ENCODE measurements at places on chromosomes 7 and 10.

GRCh38 chr10:8146650-8147049 is 92.2 kb downstream of the GATA3 start:
- DNase-seq = no peak
- no peak overlapping the region for H3K27ac ChIP-seq
- no peaks in the 10 kb centered on the region for H3K27me3 ChIP-seq
- no peaks in the 10 kb centered on the region for H3K4me1 ChIP-seq
- no peak overlapping the region for H3K4me3 ChIP-seq

GRCh38 chr7:32515890-32516550 is 20.7 kb downstream of the AVL9 start:
- H3K4me3 ChIP-seq = no peak overlapping the region
- DNase-seq = no peak
- no peaks in the 10 kb centered on the region for H3K27me3 ChIP-seq
- no peaks in the 10 kb centered on the region for H3K36me3 ChIP-seq
- H3K4me1 ChIP-seq = no peaks in the 10 kb centered on the region

- no peaks in the 10 kb centered on the region for H3K36me3 ChIP-seq
- H3K27ac ChIP-seq = no peak overlapping the region
- H3K4me1 ChIP-seq = no peaks in the 10 kb centered on the region
- no peak overlapping the region for H3K4me3 ChIP-seq
- H3K27me3 ChIP-seq = no peaks in the 10 kb centered on the region
These were observed 58.9 kb downstream of the FRMPD2 start for GRCh38 chr10:48215486-48216203.

GRCh38 chr10:86635402-86635801 is 18.9 kb upstream of the OPN4 start:
- no peak overlapping the region for H3K4me3 ChIP-seq
- H3K27me3 ChIP-seq = no peaks in the 10 kb centered on the region
- peaks cover 16% of the 10 kb centered on the region for H3K4me1 ChIP-seq
- DNase-seq = no peak
- H3K27ac ChIP-seq = peak overlapping the region; percentile 52

DNA sequence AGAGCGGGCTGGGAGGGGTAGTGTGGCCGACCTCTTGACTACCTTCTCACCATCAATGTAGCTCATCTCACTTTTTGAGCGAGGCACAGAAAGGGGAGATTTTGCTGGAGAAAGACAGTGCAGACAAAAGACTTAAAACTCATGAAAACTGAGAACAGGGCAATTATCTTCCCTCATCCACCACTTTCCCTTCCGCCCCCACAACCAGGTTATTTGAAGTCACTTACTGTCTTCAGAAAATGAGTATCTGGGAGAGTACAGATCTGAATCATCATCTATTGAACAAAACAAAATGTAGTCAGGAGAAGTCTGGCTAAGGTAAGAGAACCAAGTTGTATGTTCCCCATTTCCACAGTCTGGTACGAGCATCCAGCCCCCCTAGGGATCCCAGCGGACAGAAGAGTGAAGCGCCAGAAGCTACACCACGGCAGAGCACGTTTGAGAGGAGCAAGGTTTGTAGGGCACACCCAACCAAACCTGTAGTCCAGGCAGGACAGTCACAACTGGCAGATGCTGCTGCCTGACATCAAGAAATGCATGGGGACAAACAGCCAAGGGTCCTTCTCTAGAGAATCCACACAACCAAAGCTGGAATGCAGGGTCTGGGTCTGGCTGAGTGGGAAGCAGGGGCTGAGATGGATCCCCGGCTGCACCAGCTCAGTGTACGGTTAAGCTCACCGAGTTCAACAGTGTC is 93.4 kb upstream of the PDLIM1 start:
- no peaks in the 10 kb centered on the region for H3K27me3 ChIP-seq
- DNase-seq = no peak
- peak overlapping the region; percentile 87 for H3K27ac ChIP-seq
- peaks cover 37% of the 10 kb centered on the region for H3K4me1 ChIP-seq

DNA sequence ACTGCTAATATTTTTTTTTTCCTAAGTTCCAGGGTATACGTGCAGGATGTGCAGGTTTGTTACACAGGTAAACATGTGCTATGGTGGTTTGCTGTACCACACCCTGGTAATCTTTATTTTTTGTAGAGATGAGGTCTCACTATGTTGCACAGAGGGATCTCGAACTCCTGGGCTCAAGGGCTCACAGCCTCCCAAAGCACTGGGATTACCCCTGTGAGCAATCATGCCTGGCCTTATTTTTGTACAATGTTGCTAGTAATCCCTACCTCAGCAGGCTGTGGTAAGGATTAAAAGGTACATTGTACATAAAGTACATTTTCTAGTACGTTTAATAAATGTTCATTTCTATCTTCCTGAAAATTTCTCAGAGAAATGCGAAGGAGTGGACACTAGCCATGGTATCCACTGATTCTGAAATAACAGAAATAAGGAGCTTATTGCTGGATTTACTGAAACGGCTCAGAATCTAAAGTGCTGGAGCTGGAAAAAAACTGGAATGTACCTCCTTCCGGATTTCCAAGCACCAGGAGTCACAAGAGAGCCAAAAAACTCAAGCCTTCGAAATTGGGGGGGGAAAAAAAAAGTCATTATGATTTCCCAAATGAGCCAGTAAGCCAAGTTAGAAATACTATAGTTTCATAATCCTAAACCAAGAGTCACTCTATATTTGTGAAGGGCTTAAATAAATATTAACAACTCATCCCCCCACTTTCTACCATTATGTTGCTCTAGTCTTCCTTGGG is 69.6 kb downstream of the NT5C2 start:
- no peaks in the 10 kb centered on the region for H3K27me3 ChIP-seq
- H3K36me3 ChIP-seq = no peaks in the 10 kb centered on the region
- H3K4me1 ChIP-seq = peaks cover 60% of the 10 kb centered on the region

GRCh38 chr7:149729983-149730801 is 43.2 kb downstream of the ZNF467 start:
- no peak overlapping the region for H3K4me3 ChIP-seq
- no peak overlapping the region for H3K27ac ChIP-seq
- H3K27me3 ChIP-seq = no peaks in the 10 kb centered on the region
- peaks cover 49% of the 10 kb centered on the region for H3K36me3 ChIP-seq

GRCh38 chr7:55305135-55305534 is 60.0 kb upstream of the LANCL2 start:
- H3K4me1 ChIP-seq = peaks cover 6% of the 10 kb centered on the region
- DNase-seq = no peak
- H3K27ac ChIP-seq = no peak overlapping the region
- no peak overlapping the region for H3K4me3 ChIP-seq
- H3K27me3 ChIP-seq = no peaks in the 10 kb centered on the region
- H3K36me3 ChIP-seq = no peaks in the 10 kb centered on the region

GRCh38 chr10:133564816-133565215 is 567 bp downstream of the SYCE1 start:
- no peak overlapping the region for H3K27ac ChIP-seq
- no peaks in the 10 kb centered on the region for H3K36me3 ChIP-seq
- no peak for DNase-seq
- H3K4me1 ChIP-seq = no peaks in the 10 kb centered on the region
- H3K4me3 ChIP-seq = peak overlapping the region; percentile 62

DNA sequence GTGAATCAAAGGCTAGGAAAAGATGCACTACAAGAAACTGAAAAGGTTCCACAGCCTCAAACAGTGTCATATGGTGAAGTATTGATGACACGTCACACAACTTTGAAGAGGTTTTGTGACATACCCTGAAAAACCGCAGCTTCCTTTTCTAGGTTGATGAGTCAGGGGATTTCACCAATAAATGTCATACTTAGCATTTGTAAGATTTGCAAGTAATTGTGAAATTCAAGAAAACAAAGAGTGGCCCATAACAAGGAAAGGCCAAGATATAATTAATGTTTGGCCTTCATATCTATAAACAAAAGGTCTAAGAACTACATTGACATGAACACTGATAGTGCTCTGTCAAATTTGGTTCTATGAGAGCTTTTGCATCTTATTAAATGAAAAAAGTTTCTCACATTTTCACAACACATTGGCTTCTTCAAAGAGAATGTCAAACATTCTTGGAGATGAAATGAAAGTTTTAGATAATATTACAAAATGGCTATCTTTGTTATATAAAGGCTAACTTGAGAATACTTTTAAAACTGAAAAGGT is 62.0 kb upstream of the NAMPT start:
- no peaks in the 10 kb centered on the region for H3K27me3 ChIP-seq
- no peaks in the 10 kb centered on the region for H3K4me1 ChIP-seq
- DNase-seq = no peak
- no peaks in the 10 kb centered on the region for H3K36me3 ChIP-seq

DNA sequence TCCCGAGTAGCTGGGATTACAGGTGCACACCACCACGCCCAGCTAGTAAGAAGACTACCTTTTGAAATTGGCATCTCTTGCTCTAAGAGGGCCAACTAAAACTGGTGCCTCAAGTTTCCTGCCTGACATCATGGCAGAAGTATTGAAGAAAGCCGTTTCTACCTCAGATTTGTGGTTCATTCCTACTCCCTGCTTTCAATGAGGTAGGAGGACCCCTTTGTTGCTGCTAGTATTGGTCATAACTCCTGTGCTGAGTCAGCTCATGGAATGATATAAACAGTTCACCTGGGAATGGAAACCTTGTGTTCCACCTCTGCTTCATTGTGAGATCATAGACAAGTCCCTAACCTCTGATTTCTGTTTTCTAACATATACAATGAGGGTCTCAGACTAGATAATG is 82.8 kb downstream of the CDK6 start:
- no peaks in the 10 kb centered on the region for H3K36me3 ChIP-seq
- DNase-seq = no peak
- H3K27ac ChIP-seq = no peak overlapping the region
- H3K4me1 ChIP-seq = peaks cover 28% of the 10 kb centered on the region
- no peak overlapping the region for H3K4me3 ChIP-seq

DNA sequence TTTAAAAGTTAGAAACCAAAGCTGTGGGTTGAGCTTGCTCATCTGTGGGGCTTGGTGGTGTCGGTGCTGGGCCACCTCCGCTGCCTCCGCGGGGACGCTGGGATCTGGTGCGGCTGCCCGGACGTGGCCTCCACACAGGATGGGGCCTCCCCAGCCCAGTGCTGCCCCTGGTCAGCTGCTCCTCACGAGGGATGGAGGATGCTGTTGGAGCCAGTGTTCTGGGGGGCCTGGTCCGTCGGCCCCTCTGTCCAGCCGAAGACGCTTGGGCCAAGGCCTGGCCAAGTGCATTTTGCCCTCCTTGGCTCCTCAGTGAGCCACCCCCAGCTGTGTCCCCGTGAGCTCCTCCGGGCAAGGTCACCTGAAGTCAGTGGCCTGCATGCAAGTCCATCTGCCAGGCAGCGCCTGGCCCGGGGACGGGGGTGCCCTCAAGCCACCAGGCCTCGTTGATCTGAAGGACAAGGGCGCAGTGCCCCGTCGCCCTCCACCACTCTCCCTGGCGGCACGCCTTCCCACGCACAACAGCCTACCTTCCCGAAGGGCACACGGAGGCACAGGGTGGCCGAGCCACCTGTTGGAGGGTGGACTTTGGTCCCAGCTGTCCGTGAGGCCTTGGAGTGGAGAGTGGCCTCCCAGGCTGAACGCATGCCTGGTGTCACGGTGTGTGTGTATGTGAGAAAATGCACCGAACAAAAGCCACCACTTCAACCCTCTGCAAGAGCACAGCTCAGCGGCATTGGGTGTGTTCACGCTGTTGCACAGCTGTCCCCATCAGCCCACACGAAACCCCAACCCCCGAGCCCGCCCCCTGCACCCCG is 27.3 kb downstream of the KNDC1 start:
- H3K27me3 ChIP-seq = no peaks in the 10 kb centered on the region
- no peak for DNase-seq
- H3K36me3 ChIP-seq = no peaks in the 10 kb centered on the region
- no peaks in the 10 kb centered on the region for H3K4me1 ChIP-seq

DNA sequence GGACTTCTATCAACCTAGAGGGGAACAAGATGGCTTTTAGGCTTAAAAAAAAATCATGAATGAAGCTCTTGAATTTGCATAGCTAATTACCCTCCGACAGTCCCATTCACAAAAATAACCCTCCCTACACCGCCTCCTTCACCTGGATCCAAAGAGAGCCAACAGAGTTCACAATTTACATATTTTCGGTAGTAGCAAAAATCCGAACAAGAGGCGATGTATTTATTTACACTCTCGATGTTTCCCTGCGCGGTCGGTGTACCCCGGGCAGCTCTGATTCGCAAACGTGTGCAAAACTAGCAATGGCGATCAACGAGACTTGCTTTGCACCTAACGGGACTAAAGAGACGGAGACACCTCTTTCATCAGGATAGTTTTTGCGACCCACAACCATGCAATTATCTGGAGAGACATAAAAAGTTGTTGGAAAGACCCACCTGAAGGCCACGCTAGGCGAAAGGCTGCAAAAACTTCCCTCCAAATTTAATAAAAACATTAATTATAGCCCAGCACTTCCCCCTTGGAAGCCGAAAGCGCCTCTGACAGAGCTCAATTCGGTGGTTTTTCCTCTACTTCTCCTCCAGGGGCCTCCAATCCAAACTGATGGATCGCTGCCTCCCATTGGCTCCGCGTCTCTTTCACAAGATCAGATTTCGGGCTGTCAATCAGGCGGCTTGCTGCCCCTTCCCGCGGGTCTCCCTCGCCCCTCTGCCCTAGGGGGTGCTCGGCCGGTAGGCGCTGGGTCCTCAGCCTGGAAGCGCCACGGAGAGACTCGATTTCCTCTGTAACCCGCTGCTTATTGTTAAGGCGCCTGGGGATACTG is at the start of gene ETV1:
TSS of gene ETV1 (minus strand) at position 541 of the 823 bp plus-strand sequence. CDS start 614 bp downstream, outside the sequence.
- H3K27ac ChIP-seq = peak within 1 kb of the TSS; percentile 89
- H3K4me3 ChIP-seq = peak within 1 kb of the TSS; percentile 81
- peaks cover 9% of the 10 kb centered on the region for H3K4me1 ChIP-seq
- no peaks in the 10 kb centered on the region for H3K27me3 ChIP-seq

DNA sequence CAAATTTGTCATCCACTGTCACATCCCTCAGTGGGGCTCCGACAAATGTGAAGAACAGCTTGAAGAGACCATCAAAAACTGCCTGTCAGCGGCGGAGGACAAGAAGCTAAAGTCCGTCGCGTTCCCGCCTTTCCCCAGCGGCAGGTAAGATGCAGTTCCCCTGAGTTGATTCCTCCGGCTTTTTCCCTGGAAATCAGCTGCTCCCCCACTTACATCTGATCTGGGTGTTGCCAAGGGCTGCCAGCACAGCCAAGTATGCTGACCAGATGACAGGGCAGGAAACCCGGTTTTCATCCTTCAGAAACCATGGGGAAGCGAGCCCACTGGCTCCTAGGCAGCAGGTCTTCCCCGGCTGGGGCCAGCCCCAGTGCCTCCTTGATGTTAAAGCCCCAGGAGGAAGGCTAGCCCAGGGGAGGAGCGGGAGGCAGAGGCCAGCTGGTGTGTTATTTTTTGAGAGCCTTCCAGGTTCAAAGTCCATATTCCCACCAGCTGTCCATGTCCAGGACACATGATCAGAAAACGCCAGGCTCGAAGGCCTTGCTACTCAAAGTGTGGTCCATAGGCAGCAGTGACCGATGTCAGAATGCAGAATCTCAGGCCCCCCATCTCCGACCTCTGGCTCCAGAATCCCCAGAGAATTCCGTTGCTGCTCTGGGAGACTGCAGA is 23.4 kb downstream of the AIFM2 start:
- DNase-seq = no peak
- no peaks in the 10 kb centered on the region for H3K4me1 ChIP-seq
- H3K27ac ChIP-seq = no peak overlapping the region
- H3K4me3 ChIP-seq = no peak overlapping the region

GRCh38 chr10:20029523-20029922 is 213.3 kb downstream of the PLXDC2 start:
- no peaks in the 10 kb centered on the region for H3K36me3 ChIP-seq
- DNase-seq = no peak
- peaks cover 35% of the 10 kb centered on the region for H3K4me1 ChIP-seq
- no peak overlapping the region for H3K4me3 ChIP-seq
- H3K27ac ChIP-seq = no peak overlapping the region

GRCh38 chr7:92763636-92764423 is 72.5 kb downstream of the CDK6 start:
- H3K4me3 ChIP-seq = no peak overlapping the region
- H3K36me3 ChIP-seq = no peaks in the 10 kb centered on the region
- DNase-seq = no peak
- H3K27me3 ChIP-seq = no peaks in the 10 kb centered on the region
- H3K27ac ChIP-seq = no peak overlapping the region

GRCh38 chr10:5811387-5811821 is 1.8 kb downstream of the GDI2 start:
- H3K27me3 ChIP-seq = no peaks in the 10 kb centered on the region
- no peaks in the 10 kb centered on the region for H3K36me3 ChIP-seq
- no peak for DNase-seq

Measured in thoracic aorta (tissue), 2 donors.